ENCODE measurements at places on chromosomes 2 and 18. TPM values are rescaled to one million over a fixed set of nuclear protein-coding genes. Genes with fewer than 3 reads are reported as not detected.

CHST9 gene
- total RNA-seq = not detected

CNNM4 gene
- 12.5 TPM for total RNA-seq

FAM228A gene
- not detected for total RNA-seq

PKDCC gene
- total RNA-seq = 1.9 TPM

DSC2 gene
- 4.8 TPM for total RNA-seq

NT5C1B gene
- total RNA-seq = not detected

TXNL1 gene
- 75.8 TPM for total RNA-seq

AP1S3 gene
- 34.3 TPM for total RNA-seq

SERPINB13 gene
- total RNA-seq = not detected

ATP6V1C2 gene
- 0.40 TPM for total RNA-seq

CHRNG gene
- total RNA-seq = not detected

GALR1 gene
- total RNA-seq = not detected

SH3RF3 gene
- 11.7 TPM for total RNA-seq

NAT8 gene
- not detected for total RNA-seq

VWC2L gene
- not detected for total RNA-seq

LYPD6 gene
- 2.4 TPM for total RNA-seq

TIA1 gene
- 82.5 TPM for total RNA-seq

PLGLB1 gene
- 0.62 TPM for total RNA-seq

POTEJ gene
- not detected for total RNA-seq

RAD51AP2 gene
- total RNA-seq = not detected

SLC19A3 gene
- total RNA-seq = 0.26 TPM

GDF7 gene
- total RNA-seq = not detected

RNF152 gene
- 2.8 TPM for total RNA-seq

CELF4 gene
- not detected for total RNA-seq

RBMS1 gene
- 38.8 TPM for total RNA-seq

PLCD4 gene
- 11.7 TPM for total RNA-seq

CERS6 gene
- total RNA-seq = 25.9 TPM

RTP5 gene
- total RNA-seq = not detected

LOXHD1 gene
- not detected for total RNA-seq

SERPINB10 gene
- total RNA-seq = not detected

CNRIP1 gene
- total RNA-seq = 11.6 TPM

NGEF gene
- total RNA-seq = 71.3 TPM

LRRTM4 gene
- not detected for total RNA-seq

TLX2 gene
- total RNA-seq = 3.4 TPM

SCN9A gene
- total RNA-seq = 7.0 TPM

BOLL gene
- total RNA-seq = not detected

ABCG5 gene
- not detected for total RNA-seq

ARHGAP28 gene
- total RNA-seq = 10.0 TPM

EPB41L3 gene
- total RNA-seq = 39.5 TPM

AKAIN1 gene
- total RNA-seq = not detected

EXOC6B gene
- 28.0 TPM for total RNA-seq

VSNL1 gene
- total RNA-seq = not detected

CTLA4 gene
- total RNA-seq = not detected

SYT4 gene
- not detected for total RNA-seq

PLA2R1 gene
- total RNA-seq = 3.4 TPM

ZNF892 gene
- total RNA-seq = not detected

Data from PC-3 (cell line).